Activated T-cell treated with anti-CD3 and anti-CD28 coated beads for 1 hour (primary cell): ENCODE measurements at places on chromosomes 16 and 17.

DNA sequence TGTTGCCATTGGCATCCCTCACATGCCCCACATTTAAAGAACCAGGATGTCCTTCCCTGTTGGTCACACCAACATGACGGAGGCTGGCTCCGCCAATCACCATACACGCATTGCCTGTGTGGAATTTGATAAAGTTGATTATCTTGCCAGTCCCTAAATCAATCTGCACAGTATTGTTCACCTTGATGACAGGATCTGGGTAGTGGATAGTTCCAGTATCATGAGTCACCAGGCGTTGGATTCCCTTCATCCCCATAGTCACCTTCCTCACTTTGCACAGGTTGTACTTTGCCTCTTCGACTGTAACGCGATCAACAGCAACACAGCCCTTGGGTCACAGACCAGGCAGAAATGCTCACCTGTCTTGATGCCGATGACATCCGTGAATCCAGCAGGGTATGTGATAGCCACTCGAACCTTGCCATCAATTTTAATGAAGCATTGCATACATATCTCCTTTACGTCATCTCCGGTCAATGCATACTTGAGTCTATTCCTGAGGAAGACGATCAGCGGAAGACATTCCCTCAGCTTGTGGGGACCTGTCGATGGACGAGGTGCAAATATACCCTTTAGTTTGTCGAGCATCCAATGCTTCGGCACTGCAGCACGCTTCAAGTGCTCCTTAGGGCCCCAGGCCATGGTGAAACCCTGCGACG lies 14.2 kb downstream of the CTRB2 start:
- no peak for DNase-seq

GRCh38 chr16:11016993-11017392 lies 72.6 kb downstream of the CLEC16A start:
- peak; percentile 18 for DNase-seq

- DNase-seq: no peak
Measured at GRCh38 chr17:18093616-18094408, 6.1 kb downstream of the DRG2 start.

DNA sequence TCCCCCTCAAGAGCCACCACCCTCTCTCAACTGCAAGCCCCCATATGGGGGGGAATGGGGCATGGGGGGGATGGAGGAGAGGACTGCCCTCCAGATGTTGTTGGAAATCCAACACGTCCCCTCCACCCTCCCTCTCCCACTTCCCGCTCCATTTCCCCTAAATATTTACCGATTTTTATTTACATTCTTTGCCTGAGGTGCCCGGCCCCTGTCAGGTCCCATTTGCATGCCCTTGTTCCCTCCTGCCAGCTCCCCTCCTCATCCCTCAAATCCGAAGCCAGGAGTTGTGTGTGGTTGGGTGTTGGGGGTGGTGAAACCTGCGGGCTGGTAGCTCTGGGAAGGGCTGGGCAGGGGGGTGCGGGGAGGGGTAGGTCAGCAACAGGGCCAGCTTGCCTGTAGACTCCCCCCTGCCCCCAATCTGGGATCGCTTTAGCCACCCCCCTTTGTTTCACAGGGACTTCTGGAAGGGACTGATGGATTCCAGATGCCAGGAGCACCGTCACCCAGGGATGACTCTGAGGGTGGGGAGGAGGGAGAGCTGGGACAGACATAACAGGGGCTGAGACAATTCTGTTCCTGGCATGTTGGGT lies 39.7 kb upstream of the NGFR start:
- no peak for DNase-seq
